AG10803 (cell line): ENCODE measurements at places on chromosomes 2 and 18.

DNA sequence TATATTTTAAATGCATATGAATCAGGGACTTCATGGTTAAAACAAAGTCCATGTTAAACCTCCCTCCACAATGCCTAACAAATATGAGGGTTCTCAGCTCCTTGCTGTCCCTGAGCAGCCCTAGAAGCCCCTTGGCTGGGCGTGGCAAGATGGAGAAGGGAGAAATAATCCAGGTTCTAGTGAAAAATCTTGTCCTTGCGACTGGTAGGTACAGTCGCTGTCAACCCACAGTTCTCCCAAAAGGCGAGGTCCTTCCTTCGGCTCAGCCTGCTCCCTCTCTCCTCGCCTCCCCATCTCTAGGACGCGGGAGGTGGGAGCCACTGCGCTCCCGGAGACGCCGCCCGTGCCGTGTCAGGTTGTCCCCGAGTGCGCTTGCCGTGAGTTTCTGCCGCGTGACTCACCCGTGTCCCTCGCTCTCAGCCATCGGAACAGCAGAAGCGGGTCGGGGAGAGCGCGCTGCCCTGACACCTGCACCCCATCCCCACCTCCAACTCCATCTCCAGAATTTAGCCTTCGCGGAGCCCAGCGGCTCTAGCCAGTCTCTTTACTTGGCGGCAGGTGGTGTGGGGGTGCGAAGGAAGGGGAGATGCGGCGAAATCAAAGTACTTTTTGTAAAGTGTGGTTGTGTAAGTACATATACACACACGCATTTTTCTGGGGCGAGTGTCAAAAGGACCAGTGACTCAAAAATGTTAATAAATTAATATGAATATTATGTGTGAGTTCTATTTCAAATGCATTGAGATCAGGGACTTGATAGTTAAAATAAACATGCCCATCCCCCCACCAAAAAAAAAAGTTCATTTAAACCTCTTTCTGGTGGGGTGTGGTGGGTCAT is 65.1 kb upstream of the TMEM17 start:
- DNase-seq = no peak

DNA sequence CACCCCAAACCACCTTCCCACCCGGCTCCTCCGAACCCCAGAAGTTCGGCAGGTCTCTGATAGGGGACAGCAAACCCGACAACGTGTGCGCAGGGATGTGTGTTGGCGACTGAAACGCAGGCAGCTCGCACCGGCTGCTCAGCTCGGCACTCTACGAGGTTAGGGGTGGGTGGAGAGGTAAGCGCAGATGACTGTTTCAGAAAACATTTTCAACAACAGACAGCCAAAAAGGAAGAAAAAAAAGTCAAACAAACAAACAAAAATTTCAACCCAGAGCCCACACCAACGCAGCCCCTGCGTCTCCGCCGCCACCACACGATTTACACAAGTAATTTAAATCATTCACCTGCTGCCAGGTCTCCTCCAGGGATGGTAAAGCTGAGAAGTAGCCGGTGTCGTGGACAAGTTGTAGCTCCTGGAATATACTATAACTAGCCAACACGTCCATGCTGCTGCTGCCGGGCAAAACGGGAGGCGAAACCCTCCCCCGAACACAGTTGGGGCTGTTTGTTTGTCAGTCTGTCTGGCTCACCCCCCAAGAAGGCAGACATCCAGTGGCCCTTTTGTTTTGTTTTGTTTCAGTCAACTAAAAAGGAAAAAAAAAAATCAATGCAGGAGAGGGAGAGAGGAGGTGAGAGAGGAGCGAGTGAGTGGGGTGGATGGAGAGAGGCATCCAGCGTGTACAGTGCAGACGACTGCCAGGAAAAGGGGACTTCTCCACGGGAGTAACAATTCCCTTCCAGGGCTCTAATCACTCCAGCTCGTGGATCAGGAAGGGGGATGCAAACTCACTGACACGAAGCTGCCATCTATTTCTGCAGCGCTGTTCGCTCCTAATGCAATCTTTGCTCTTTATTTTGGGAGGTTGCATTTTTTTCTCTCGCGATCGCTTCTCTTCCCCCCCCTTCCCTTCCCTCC is at the start of gene KLF7:
KLF7 (minus strand) TSS at position 828 of the 918 bp plus-strand sequence; CDS start at position 448, 380 bp downstream.
- DNase-seq = peak; percentile 60

GRCh38 chr2:43045866-43046265 is 180.5 kb downstream of the ZFP36L2 start:
- no peak for DNase-seq

GRCh38 chr2:202238234-202239197 is at the start of gene SUMO1:
Gene SUMO1, minus strand, starts transcription at chr2:202238597. Its CDS starts 146 bp downstream, at chr2:202238451.
- peak; percentile 79 for DNase-seq

DNA sequence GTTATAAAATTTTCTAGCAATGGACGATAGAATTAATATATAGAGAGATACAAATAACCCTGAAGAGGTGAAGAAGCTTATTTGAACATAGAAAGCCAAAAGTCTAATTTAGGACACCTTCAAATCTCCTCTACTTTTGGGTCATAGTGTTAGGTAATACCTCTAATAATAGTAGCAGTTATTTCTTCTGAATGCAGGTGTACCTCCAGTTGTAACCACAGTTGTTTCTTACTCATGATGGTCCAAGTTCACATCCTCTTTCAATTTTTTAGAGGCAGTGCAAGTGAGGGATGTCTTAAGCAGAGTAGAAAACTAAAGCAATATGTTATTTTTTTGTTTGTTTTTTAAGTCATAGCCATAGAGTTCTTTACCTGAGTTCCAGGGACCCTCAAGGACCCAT is 429.5 kb downstream of the CCDC85A start:
- DNase-seq = no peak

- no peak for DNase-seq
Observed at GRCh38 chr18:26448714-26449159, 99.6 kb downstream of the KCTD1 start.

DNA sequence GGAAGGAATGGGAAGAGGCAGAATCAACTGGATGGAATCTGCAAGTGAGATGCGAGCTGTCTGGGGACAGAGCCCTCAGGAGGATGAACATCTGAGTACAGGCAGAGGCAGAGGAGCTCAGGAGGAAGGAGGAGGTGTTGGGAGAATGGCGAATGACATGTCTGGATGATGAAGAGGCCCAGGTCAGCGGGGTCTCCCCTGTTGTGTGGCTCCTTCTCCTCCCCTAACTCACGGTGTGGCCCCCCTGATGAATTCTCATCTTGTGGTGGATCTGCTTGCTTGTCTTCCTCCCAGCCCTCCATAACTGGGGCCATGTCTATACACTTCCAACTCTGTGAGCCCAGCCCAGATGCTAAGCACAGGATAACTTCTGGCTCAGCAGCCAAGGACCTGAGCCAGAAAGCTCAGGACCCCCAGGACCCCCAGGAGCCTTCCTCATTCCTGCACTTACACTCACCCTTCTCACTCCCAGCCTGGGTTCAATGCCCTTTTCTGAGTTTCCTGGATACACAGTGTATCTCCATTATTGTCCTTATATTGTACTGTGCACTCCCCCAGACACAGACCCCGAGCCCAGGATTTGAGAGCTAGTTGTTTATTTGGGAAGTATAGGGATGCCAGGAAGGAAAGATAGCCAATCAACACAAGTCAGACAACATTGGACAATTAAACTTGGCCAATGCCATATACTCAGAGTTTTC is 678.6 kb upstream of the HS6ST1 start:
- DNase-seq = no peak

DNA sequence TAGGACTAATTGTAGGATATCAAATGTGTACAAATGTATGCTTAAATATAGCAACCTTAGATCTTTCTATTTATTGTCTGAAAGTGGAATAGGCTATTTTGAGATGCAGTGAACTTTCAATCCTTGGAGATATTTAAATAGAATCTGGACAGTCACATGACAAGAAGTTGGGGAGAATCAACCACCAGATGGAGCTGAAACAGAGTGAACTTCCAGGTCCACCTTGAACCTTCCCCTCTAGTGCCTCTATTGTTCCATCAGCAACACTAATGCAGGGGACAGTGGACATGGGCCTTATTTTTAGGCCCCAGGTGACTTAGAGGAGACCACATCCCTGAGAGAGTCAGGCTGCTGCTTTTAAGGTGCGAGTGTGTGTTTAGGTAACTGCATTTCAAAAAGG is 37.0 kb upstream of the CRIM1 start:
- DNase-seq = peak; percentile 21

- peak; percentile 76 for DNase-seq
Observed at GRCh38 chr18:8424917-8425725, 184.1 kb upstream of the RAB12 start.

DNA sequence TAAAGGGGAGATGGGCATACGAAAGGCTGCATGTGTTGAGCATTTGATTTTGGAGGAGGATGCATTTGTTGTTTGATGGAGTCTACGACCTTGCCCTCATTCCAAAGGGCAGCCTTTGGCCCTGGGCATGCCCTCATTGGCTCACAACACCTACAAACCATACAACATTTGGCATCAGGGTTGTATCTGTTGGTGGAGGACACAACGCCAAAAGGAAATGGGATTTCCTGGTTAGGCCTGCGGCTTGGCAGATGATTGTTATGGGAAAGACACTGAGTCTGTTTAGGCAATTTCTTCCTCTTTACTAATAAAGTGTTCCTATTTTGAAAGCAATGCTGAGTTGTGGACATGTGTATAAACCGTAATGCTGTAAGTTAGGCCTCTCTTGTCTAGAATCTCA is 246.9 kb downstream of the LDLRAD4 start:
- DNase-seq = no peak

GRCh38 chr2:156087875-156088274 is 244.6 kb downstream of the NR4A2 start:
- no peak for DNase-seq

GRCh38 chr2:105678346-105678745 is 66.4 kb upstream of the NCK2 start:
- no peak for DNase-seq

- DNase-seq = no peak
Observed at GRCh38 chr2:238703436-238703835, 144.4 kb upstream of the TWIST2 start.

DNA sequence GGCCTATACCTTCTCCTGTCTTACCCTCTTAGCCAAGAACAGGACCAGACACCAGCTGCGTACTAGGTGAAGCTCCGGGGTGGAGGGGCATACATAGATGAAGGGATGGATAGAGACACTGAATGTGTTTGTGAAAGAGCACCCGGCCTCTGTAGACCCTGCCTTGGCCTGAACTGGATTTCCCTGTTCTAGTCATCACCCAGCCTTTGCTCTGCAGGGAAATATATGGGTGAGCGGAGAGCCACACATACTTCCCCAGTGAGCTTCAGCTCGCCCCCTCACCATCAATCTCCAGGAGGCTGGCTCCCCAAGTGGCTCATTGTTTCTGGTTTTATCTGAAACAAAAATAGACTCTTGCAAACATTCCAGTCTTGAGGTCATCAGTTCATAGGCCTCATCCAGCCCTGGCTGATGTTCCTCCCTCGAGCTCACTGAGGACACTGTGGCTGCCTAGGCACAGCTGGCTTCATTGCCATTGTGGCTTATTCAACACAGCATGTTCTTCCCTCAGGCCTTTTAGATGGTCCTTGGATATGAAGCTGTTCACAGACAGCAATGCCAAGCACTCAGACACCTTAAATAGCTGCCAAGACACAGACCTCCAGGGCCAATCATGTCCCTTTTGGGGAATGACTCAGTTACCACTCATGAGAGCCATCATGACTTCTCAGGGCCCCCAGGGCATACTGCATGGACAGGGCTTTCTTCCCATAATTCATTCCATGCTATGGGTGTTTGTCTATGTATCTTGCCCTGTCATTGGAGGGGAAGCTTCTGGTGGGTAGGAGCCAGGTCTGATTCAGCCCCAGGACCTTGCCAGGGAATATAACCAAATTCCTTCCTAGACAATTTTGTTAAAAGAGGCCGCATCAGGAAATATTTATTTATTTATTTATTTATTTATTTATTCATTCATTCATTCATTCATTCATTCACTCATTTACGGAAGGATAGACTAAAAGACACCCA is 82.4 kb downstream of the TTC32 start:
- DNase-seq = peak; percentile 92

DNA sequence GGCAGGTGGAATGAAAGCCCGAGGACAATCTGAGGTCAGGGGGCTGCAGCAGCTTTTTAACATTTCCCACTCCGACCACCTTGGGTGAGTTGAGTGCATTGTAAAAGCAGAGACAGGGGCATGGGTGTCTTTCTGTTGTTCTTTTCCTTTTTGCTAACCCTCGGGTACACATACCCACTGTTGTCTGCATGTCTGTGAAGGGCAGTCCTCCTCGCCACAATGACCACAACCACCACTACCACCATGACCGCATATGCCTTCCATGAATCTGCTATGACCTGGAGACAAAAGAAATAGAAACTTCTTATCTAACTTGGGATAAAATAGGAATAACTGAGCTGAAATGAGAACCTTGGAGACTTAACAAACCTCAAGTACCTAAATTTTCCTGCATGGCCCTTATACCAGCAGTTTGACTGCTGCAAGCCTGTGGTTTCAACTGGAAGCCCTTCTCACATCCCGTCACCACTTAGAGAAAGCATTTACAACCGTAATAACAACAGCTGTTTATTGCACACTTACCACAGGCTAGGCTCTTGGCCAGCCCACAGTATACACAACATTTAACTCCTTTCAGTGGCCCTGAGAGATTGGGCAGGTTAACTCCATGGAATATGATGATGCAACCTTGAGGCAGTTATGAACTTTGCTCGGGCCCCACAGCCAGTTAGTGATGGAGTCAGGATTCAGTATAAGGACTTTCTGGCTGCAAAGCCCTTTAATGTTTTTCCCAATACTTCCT is 80.3 kb downstream of the GYPC start:
- DNase-seq = peak; percentile 42

GRCh38 chr2:174025271-174026121 is 60.3 kb upstream of the SP3 start:
- peak; percentile 96 for DNase-seq

DNA sequence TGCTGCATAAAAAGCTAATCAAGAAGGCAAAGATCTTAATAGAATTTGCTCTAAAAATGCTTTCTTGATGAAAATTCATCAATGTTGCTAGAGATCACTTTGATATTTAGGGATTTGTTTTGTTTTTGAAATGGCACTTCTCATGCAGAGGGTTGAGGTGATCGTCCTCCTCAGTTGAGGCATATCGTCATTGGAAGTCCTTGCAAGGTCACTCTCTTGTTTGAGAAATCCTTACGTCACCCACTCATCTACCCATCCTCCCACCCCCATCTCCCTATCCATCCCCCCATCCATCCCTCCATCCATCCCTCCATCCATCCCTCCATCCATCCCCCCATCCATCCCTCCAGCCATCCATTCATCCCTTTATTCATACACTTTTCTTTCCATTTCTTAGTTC is 133.7 kb downstream of the THNSL2 start:
- no peak for DNase-seq

DNA sequence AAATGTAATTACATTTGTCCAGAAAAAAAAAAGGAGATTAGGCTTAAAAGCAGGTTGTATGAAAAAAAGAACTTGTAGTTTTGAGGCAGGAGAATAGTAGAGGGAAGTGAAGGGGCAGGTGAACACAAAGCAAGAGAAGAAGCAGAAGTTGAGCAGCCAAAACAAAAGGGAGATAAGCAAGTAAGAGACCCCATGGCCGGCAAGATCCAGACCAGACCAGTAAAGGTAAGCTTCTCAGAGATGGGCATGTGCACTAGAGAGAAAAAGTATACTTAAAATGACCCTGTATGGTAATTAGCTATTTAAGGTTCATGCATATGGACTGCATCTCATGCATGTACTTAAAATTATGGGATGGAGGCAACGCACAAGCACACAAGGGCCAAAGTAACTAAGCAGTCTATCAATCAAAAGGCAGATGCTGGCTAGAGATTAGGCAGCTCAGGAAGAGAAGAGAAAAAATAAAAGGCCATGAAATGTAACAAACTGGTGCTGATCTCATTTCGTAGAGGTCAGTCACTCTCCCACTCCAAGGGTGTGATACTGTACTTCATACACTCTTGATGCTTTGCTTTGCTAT is 9.7 kb downstream of the SIGLEC15 start:
- no peak for DNase-seq

GRCh38 chr2:127415593-127416505 is 2.4 kb upstream of the PROC start:
- no peak for DNase-seq

- no peak for DNase-seq
Observed at GRCh38 chr2:111519071-111519470, 364.9 kb downstream of the ANAPC1 start.
